ENCODE measurements at places on chromosomes 6 and 20.
A peak's percentile ranks its signal among the peaks of the same experiment; 100 is the strongest.

GRCh38 chr6:79687759-79688158 lies 56.6 kb downstream of the SH3BGRL2 start:
- no peak for DNase-seq

DNA sequence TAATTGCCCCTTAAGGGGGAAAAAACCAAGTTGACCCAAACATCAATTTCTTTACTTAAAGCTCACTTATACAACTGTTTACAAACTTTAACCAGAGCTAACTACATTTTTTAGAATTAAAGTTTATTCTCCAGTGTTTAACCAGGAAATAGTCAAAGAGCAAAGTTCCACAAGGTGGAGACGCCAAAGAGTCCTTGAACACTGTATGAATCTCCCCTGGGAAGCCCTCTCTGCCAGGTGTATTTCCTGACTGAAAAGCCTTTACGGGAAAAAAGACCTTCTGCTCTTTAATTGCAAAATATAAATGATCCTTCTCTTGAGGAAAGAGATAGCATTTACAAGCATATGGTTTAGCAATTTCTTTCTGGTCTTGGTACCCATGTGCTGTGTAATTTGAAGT lies 36.2 kb downstream of the BTBD9 start:
- DNase-seq = no peak

- DNase-seq = no peak
Measured at GRCh38 chr20:4183361-4183760, 168.0 kb upstream of the RNF24 start.

GRCh38 chr6:169831450-169832246 lies 80.2 kb downstream of the ERMARD start:
- DNase-seq = peak; percentile 37

GRCh38 chr6:24646771-24647170 lies 780 bp upstream of the KIAA0319 start:
- no peak for DNase-seq

DNA sequence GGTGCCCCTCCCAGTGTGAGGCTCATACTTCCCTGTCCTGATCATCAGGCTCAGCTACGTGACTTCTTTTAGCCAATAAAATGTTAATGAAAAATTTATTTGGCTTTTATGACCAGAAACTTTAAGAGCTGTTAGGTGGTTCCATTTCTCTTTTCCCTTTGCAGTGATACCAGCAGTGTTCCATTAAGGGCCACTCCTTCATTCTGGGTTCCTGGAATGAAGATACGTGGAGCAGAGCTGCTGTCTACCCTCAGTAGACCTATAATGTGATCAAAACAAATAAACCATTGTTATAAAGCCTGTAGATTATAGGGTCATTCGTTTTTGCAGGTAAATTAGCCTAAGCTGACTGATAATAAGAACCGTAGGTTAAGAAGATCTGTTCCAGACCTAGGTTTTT lies 228.0 kb downstream of the ZFAND3 start:
- no peak for DNase-seq

GRCh38 chr20:3980260-3981131 lies 34.9 kb downstream of the RNF24 start:
- DNase-seq = peak; percentile 76

DNA sequence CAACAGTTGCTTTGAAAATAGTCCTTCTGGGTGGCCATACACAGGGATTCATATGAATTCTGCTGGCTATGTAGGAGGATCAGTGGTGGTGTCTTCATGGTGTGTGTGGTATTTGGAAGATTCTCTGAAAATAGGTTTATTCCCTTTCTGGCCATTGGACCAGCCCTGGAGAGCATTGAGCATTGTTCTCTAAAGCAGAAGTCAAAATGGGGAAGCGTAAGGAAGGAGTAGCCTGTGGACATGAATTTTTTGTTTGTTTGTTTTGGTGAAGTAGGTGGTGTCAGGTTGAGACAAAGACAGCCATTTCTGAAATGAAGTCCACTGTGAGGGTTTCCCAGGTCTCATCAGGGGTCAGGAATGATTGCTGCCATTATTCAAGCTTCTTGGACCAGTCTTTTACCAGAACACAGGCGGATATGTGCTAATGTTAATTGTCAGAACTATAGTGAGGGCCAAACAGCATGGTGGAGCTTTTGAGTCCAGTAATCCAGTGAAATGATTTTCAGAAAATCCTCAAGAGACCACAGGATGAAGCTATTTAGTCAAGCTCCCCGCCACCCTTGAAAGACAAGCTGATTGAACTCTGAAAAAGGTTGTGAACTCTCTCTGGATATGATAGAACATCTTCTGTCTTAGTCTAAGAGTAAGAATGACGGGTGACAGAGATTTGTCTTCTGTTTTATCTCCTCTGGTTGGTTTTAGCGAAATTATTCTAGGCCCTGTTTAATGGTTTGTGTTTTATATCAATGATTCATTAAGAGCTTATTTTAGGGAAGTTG lies 60.0 kb downstream of the DNAH8 start:
- DNase-seq = no peak

DNA sequence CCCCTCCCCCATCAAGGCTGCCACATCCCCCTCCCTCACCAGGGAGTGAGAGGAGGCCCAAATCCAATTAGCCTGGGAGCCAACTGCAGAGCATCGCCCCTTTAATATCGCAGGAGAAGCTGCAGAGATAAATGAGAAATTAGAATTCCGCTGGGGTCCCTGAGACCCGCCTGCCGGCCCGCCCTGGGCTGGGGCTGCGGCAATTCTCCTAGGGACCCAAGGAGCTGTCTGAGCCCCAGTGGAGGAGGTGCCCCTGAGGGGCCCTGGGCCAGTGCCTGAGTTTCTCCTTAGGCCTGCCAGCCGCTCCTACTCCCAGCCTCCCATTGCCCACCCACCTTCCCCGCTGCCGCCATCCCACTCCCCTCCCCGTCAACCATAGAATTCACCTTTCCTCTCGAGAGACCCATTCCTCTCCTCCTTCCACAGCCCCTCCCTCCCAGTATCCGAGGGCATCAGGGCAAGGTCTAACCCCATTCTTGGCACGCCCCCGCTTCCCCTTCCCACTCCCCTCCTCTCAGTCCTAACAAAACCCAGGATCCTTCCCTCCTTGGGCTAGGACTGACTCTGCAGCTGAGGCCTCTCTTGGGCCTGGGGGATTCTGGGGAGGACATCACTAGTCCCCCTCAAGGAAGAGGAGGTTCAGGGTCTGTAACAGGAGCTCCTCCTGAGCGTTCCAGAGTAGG lies 20.0 kb upstream of the CDH22 start:
- DNase-seq = no peak

DNA sequence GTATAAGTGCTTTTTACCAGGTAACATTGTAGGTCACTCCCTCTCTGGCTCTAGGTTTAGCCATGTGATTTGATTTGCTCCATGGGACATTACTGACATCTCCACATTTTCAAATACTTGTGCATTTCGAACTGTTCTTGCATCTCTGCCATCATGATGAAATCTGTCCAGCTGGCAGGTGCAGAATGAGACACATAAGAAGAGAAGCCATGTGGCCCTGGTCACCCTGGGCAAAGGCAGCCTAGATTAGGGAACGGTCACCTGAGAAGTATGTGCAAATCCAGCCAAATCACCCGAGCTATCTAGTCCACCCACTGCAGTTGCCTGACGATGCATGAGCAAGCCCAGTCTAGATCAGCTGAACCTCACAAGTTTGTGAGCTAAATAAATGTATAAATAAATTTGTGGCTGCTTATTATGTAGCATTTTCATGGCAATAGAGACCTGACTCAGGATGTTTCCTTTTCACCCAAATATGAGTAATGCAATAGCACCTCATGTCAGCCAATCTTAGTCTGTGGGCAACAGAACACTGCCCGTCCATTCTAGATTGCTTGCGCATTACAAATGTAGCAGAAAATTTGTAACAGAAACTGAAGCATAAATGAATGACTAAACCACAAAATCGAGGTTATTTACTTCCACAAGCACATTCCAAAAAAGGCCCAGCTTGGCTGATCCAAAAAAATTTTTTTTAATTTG lies 115.2 kb downstream of the PAK5 start:
- no peak for DNase-seq

Data from SW 1271 (cell line).